ENCODE measurements at places on chromosomes 7 and 10.
A peak's percentile ranks its signal among the peaks of the same experiment; 100 is the strongest.

DNA sequence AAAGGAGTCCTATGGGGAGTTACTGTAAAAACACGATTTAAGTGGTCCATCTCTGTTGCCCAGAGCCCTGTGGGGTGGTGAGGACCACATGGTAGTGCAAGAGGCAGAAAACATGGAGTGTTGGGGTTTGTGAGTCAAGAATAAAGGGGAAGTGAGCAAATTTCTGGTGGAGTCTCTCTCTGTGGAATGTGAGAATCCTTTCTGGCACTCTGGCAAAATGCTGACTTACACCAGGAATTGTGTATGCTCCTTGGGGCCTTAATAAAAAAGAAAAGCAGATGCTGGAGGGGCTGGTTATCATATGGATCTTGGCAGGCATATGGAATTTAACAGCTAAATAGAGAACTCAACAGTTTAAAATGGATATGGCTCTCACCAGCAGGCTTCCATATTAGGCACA, 486.0 kb downstream of the TNS3 start:
- no peak for DNase-seq

DNA sequence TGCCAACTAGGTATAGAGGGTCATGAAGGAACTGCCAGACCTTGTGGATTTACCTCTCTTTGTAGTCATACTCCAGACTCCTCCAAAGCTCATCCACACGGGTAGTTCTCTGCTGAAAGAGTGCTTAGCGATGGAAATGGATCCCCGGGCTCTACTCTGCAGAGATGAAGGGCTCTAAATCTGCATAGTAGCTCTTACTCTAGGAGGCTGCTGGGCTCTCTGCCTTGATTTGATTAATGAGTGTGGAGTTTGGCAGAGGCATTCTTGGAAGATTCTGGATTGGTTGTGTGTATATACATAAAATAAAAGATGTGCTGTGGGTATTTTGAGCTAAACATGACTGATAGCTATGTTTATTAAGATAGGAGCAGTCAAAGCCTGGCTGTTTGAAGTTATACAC, 21.3 kb upstream of the CPXM2 start:
- no peak for DNase-seq

DNA sequence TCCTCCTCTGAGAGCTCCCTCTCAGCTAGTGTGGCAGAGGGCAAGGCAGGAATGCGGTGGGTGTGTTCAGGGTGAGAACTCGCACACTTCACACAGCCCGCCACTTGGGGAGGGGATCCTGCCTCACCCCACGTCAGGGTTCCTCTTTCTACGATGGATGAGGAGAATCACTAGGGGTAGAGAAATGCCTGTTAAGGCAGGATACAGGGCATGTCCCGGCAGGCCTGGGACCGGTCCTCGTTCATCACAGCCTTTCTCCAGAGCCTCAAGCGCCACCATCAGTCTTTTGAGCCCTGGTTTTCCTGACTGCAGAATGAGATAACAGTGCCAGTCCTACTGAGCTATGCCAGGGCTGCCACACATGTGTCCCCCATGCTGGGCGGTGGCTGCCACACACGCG, 546.7 kb upstream of the ADARB2 start:
- no peak for DNase-seq

GRCh38 chr10:59991661-59992060, 85.3 kb upstream of the CCDC6 start:
- DNase-seq, result no peak

DNA sequence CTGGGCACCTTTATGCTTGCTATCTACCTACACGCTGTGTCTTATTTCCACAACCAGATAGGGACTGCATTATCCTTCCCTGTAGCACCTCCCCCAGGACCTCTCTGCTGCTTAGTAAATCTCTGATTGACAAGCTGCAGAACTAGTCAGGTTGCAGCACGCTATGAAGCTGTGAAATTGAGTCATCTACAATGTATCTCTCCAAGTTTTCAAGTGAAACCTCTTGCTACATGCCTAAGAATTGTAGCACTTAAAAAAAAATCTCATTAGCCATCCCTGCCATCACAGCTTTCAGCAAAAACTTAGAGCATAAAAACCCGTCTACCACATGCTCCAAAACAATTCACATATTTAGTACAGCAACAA, 69.7 kb upstream of the FGFR2 start:
- DNase-seq, result no peak

GRCh38 chr10:5996696-5997095, 19.4 kb upstream of the IL15RA start:
- no peak for DNase-seq

DNA sequence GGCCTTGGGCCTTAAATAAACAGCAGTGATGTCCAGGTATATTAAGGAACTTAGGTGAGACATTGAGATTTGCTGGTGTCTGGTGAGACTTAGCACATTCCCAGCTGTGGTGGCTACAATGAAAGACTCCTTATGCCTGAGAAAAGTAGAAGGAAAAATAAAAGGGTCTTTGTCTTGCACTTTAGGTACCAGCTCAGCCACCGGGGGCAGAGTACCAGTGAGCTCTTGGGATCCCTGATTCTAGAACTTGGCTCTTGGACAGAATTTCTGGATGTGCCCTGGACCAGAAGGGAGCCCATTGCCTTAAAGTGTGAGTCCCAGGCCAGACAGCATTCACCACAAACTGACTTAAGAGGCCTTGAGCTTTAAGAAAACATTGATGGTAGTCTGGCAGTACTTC, 1038.7 kb downstream of the SORCS3 start:
- no peak for DNase-seq

DNA sequence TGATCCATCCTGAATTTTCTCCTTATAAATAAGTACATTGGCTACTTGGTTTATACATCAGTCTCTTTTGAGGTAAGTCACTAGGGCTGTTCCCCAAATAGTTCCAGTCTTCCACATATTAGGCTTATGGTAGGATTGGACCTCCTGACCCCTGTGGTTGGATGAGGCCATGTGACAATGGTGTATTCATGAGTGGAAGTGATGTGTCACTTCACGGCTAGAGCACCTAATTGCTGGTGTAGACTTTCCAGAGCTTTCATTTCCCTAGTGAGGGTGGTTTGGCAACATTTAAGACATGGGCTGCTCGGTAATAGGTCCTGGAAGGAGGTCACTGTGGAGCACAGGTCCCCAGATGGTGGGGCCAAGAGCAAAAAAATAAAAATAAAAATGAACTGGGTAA, 141.2 kb upstream of the ABCB5 start:
- DNase-seq, result no peak

- no peak for DNase-seq
Observed at GRCh38 chr7:71350680-71351079, 218.7 kb downstream of the GALNT17 start.

GRCh38 chr7:48286836-48287235, 115.6 kb downstream of the ABCA13 start:
- no peak for DNase-seq

- DNase-seq, result no peak
Observed at GRCh38 chr10:67925449-67926005, 41.1 kb downstream of the SIRT1 start.

DNA sequence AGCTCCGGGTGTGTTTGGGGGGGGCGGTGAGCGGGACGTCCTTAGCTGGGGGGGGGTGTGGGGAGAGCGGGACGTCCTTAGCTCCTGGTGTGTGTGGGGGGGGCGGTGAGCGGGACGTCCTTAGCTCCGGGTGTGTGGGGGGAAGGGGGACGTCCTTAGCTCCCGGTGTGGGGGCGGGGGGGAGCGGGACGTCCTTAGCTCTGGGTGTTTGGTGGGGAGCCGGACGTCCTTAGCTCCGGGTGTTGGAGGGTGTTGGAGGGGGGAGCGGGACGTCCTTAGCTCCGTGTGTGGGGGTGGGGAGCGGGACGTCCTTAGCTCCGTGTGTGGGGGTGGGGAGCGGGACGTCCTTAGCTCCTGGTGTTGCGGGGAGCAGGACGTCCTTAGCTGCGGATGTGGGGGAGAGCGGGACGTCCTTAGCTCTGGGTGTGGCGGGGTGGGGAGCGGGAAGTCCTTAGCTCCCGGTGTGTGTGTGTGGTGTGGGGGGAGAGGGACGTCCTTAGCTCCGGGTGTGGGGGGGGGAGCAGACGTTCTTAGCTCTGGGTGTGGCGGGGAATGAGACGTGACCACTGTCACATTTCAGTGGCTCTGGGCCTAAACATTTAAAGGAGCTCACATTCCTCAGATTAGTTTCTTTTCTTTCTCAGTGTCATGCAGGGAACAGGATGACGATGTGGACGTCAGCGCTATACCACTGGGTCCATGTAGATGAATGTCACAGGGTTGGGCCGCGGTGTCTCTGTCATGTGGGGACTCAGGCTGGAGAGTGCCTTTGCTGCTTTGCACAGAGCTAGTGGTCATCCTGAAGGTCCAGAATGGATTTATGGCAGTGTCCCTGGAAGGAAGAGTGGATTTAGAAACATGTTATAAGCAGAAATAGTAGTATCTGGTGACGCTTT, 7.5 kb downstream of the DYNC2I1 start:
- DNase-seq, result peak; percentile 15

DNA sequence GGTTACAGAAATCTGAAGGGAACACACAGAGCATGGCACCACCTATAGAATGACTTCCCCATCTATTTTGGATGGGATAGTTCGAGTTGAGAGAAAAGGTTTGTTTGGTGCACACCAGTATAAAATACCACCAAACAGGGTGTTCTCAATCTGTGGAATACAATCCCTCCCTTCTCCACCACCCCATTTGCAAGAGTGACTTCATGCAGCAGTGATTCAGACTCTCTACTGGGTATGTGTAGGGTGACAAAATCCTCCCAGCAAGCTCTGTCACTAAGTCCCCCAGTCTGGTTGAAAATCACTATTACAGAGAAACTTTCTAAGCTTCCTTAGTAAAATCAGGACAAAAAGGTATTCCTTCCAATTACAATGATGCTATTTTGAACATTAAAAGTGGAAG, 69.0 kb downstream of the ANK3 start:
- DNase-seq, result no peak

- DNase-seq, result no peak
Observed at GRCh38 chr7:100685631-100686145, 8.4 kb downstream of the GIGYF1 start.

DNA sequence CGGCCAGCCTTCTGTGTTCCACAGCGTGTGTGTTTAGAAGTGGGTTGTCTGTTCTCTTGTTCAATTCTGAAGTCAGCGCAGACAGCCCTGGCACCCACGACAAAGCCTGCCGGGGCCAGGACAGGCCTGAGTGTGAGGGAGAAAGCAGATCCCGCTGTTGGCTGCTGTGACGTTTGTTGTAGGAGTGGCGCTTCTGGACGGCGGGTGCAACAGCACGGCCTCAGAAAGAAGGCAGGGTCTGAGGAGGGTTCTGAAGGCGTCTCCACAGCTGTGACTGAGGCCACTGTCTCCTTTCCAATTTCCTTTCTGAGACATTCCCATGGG, 76.2 kb downstream of the VIPR2 start:
- DNase-seq, result no peak

GRCh38 chr7:157977306-157977705, 610.3 kb downstream of the PTPRN2 start:
- no peak for DNase-seq

- DNase-seq, result no peak
Observed at GRCh38 chr10:99685597-99685967, 26.3 kb downstream of the ENTPD7 start.

DNA sequence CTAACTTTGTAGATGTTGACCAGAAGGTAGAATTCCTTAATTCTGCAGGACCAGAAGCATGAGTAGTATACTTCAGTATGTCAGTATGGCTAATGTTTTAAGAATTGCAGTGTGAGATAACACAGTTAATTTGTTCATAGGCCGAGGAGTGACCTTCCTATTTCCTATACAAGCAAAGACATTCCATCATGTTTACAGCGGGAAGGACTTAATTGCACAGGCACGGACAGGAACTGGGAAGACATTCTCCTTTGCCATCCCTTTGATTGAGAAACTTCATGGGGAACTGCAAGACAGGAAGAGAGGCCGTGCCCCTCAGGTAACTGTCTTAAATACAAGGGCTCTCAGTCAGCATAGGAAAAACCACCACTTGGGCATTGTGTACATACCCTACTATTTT, 7.2 kb downstream of the DDX21 start:
- DNase-seq, result no peak

DNA sequence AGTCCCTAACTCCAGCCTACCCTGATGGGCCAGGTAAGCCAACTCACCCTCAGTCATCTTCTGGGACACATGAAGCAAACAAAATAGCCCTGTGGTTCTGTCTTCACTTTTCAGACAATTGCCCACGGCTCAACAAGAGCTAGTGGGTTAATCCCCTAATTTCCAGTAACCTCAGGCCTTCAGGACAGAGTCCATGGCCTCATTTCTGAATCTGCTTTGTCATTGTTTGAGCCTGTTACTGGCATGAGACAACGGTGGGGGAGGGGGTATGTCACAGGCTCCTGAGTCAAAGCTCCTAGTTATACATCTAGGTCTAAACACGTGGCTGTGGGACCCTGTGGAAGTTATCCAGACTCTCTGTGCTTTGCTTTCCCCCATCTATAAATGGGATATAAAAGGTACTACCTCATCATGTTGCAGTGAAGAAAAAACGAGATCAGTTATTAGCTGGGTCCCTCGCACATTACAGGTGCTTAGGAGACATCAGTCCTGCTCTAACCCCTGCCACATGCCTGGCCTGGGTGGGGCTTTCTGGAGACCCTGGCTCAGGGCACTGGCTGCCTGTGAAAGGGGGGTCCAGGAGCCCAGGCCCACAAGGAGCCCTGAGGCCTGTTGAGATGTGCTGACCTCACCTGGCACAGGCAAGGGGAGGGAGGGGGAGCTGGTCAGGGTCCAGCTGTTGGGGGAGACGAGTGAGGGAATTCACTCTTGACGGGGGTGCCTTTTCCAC, 16.5 kb downstream of the MAT1A start:
- no peak for DNase-seq

DNA sequence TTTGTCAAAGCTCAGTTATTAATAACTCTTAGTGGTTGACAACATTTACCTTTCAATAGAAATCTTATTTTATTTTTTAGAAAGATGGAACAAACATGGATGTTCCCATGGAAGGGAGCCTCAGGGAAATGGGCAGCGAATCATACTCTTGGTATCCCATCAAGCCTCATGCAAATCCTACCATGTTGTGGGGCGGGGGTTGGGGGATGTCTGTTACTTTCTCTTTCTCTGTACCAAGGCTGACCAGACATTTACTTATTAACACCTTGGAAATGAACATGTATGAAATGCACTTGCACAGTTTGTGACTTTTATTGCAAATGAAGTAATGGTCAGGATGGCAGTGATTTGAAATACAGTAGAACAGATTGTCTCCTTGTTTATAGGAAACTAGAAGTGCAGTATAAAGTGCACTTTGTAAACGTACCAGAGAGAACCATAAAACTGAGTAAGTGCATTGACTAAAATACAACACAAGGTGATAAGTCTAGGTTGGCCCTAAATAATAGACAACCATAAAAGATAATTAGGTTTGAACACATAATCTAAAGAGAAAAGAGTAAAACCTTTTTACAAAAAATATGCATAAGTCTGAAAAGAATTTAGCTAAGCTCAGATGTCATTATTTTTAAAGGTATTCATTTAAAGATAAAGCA, 32.4 kb downstream of the SEMA3D start:
- no peak for DNase-seq
